CD4-positive, alpha-beta memory T cell (primary cell): ENCODE measurements at places on chromosomes 3 and 15. TPM values are rescaled to one million over a fixed set of nuclear protein-coding genes. Genes with fewer than 3 reads are reported as not detected.

The PXYLP1 gene
- polyA plus RNA-seq, result 6.9 TPM

The SCG3 gene
- not detected for polyA plus RNA-seq

The XCR1 gene
- not detected for polyA plus RNA-seq

The KLF13 gene
- polyA plus RNA-seq, result 22.0 TPM

The STOML1 gene
- polyA plus RNA-seq, result 8.1 TPM

The GP9 gene
- polyA plus RNA-seq, result not detected

The IQCH gene
- 1.9 TPM for polyA plus RNA-seq

The CEP19 gene
- 5.4 TPM for polyA plus RNA-seq

The RBPMS2 gene
- polyA plus RNA-seq, result not detected

The DGKG gene
- polyA plus RNA-seq, result not detected

The PP2D1 gene
- polyA plus RNA-seq, result 0.46 TPM

The RFX7 gene
- 0.30 TPM for polyA plus RNA-seq

The CFAP100 gene
- not detected for polyA plus RNA-seq

The WNT7A gene
- 9.0 TPM for polyA plus RNA-seq

The TUSC7 gene
- not detected for polyA plus RNA-seq

The FBXW12 gene
- not detected for polyA plus RNA-seq

The DPP8 gene
- polyA plus RNA-seq, result 39.2 TPM

The KLF15 gene
- not detected for polyA plus RNA-seq

The C3orf70 gene
- not detected for polyA plus RNA-seq

The MME gene
- 2.1 TPM for polyA plus RNA-seq

The TLR9 gene
- polyA plus RNA-seq, result not detected

The NRROS gene
- 4.6 TPM for polyA plus RNA-seq

The IQCB1 gene
- polyA plus RNA-seq, result 18.7 TPM

The SIDT1 gene
- polyA plus RNA-seq, result 23.4 TPM

The PDHB gene
- polyA plus RNA-seq, result 103 TPM

The CYP8B1 gene
- not detected for polyA plus RNA-seq

The CILP gene
- polyA plus RNA-seq, result not detected

The CCK gene
- polyA plus RNA-seq, result not detected
